Ascending aorta (tissue), 2 donors: ENCODE measurements at places on chromosomes 2 and 18. TPM values are rescaled to one million over a fixed set of nuclear protein-coding genes. Genes with fewer than 3 reads are reported as not detected.

GRCh38 chr18:45569566-45570275 is 45.6 kb upstream of the SLC14A2 start:
- H3K27ac ChIP-seq = no peak overlapping the region
- no peaks in the 10 kb centered on the region for H3K36me3 ChIP-seq
- no peak overlapping the region for H3K4me3 ChIP-seq
- no peaks in the 10 kb centered on the region for H3K27me3 ChIP-seq
- H3K4me1 ChIP-seq = no peaks in the 10 kb centered on the region
- no peak for DNase-seq

GRCh38 chr2:84894131-84894586 is 11.3 kb upstream of the TMSB10 start:
- no peak overlapping the region for H3K27ac ChIP-seq
- no peaks in the 10 kb centered on the region for H3K36me3 ChIP-seq
- peaks cover 3% of the 10 kb centered on the region for H3K4me1 ChIP-seq
- no peak overlapping the region for H3K4me3 ChIP-seq

Gene CROCC2
- total RNA-seq = 2.9 TPM

Gene SLC4A5
- total RNA-seq = 0.11 TPM
